ENCODE measurements at places on chromosomes 6 and 20.

DNA sequence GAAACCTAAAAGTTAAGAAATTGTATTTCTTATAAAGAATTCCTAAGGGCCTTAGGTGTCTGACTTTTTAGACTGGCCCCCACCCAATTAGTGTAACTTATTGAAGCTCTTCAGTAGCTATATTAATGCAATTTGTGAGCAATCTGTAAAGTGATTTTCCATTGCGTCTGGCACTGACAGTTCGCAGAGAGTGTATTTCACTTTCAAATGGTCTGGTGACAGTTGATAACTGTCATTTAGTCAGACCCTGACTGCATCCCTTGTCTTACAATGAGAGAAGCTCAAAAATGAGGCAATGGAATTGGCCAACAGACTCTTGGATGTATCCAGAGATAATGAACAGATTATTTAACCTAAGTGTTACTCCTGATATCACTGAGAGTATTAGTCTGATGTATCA, 351.8 kb downstream of the FRK start:
- no peak for DNase-seq
- H3K4me3 ChIP-seq = no peak overlapping the region
- no peaks in the 10 kb centered on the region for H3K27me3 ChIP-seq
- H3K27ac ChIP-seq = no peak overlapping the region

- no peak overlapping the region for H3K4me3 ChIP-seq
- no peak for DNase-seq
- H3K4me1 ChIP-seq = no peaks in the 10 kb centered on the region
These were observed 67.9 kb upstream of the GATA5 start for GRCh38 chr20:62543470-62544302.

DNA sequence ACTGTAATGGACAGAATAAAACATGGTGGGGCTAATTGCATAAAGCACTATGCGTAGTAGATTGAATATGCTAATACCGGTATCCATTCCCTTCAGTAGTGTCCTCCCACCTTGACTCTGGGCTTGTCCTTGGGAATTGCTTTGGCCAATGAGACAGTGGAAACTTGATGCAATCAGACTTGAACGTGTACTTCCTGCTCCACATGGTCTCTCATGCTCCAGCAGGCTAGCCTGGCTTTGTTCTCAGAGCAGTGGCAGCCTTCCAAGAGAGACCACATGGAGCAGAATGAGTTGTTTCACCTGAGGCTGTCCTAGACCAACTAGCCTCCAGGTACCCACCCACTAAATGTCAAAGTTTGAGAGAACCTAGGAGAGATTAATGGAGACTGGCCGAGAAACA, 37.0 kb upstream of the BTBD3 start:
- H3K36me3 ChIP-seq = no peaks in the 10 kb centered on the region
- H3K27ac ChIP-seq = no peak overlapping the region
- H3K4me1 ChIP-seq = no peaks in the 10 kb centered on the region
- H3K4me3 ChIP-seq = no peak overlapping the region
- DNase-seq = no peak

GRCh38 chr6:131781687-131782086, 26.1 kb upstream of the ENPP1 start:
- H3K4me3 ChIP-seq = no peak overlapping the region
- H3K4me1 ChIP-seq = no peaks in the 10 kb centered on the region
- no peaks in the 10 kb centered on the region for H3K36me3 ChIP-seq
- H3K27me3 ChIP-seq = no peaks in the 10 kb centered on the region
- H3K27ac ChIP-seq = no peak overlapping the region

DNA sequence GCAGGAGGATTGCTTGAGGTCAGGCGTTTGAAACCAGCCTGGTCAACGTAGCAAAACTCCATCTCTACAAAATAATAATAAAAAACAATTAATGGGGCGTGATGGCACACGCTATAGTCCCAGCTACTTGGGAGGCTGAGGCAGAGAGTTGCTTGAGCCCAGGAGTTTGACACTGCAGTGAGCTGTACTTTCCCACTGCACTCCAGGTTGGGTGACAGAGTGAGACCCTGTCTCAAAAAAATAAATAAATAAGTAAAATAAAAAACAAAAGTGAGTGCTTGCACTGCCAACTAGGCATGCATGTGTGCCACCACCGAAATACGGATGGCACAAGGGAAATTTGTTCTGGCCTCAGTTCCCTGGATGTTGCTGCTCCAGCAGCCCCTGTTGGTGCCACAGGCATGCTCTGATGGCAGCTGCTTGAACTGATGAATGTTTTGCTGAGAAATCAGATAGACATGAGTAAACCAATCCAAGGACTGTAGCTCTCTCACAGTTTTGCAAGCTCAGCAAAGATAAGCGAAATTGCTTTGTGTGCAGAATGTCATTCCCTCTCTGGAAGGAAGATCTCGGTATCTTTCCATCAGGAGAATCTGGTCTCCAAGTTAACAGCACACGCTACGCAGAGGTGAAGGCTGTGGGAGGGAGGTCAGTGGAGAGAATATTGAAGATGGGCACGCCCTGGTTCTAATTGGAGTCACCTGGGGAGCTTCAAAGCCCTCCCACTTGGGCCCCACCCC, 188.0 kb upstream of the SLC24A3 start:
- H3K27ac ChIP-seq = no peak overlapping the region
- no peaks in the 10 kb centered on the region for H3K4me1 ChIP-seq
- DNase-seq = no peak
- H3K36me3 ChIP-seq = no peaks in the 10 kb centered on the region
- no peaks in the 10 kb centered on the region for H3K27me3 ChIP-seq

DNA sequence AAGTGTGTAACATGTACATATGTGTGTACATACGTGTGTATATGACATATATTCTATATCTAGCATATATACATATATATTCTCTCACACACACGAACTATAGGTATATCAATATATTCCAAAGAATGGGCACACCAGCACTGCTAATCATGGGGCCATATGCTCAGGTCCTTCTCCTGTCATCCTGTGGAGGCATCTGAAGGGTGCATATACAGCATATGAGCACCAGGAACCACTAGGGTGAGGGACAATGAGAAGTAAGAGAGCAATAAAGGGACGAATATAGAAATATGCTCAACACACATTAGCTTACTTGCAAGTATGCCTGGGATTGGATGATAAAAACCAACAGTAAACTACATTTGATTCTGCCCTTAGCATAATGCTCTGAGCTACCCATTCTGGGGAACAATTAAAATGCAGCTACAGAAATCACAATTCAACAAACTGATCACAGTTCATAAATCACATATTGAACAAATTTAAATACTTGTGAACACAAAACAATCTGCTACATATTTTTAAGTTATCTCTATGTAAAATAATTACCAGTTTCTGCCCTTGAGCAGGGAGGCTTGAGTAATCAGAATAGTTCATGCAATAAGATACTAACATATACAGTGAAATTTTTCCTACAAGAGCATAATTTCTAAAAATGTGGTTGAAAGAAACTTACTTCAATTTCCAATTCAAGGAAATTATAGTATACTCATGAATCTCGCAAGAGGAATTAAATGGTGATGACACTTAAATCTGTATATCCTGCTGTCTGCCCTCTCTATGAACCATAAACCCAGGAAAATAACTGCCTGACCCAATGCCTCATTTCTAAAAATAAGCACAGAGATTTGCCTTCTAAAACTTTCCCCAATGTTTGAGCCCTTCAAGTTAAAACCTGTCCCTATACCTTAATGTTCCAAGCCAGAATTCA, 272.2 kb upstream of the THEMIS start:
- no peaks in the 10 kb centered on the region for H3K4me1 ChIP-seq
- no peak overlapping the region for H3K4me3 ChIP-seq
- DNase-seq = no peak
- no peak overlapping the region for H3K27ac ChIP-seq
- no peaks in the 10 kb centered on the region for H3K27me3 ChIP-seq

GRCh38 chr6:143059663-143060353, 881 bp upstream of the AIG1 start:
- peak overlapping the region; percentile 89 for H3K27ac ChIP-seq
- no peaks in the 10 kb centered on the region for H3K36me3 ChIP-seq
- H3K27me3 ChIP-seq = no peaks in the 10 kb centered on the region
- no peaks in the 10 kb centered on the region for H3K4me1 ChIP-seq

GRCh38 chr6:9851541-9852380, 563.1 kb downstream of the TFAP2A start:
- no peak overlapping the region for H3K4me3 ChIP-seq
- no peak overlapping the region for H3K27ac ChIP-seq
- no peaks in the 10 kb centered on the region for H3K36me3 ChIP-seq
- DNase-seq = no peak

DNA sequence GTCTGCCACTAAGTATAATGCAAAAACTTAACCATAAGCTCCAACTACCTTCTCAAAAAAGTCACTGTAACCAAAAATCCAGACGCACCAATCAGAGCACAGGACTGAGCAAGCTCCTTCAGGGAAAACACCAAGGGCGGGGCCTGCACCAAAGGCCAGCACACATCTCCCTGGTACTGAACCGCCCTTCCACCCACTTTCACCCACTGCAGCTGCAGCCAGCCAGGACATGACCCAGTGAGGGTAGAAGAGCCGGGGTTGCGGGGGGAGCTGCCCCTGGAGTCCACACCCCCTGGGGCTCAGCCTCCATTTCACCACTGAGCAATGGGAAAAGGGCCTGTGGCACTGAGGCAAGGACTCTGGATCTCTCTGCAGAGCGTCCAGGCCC, 54.3 kb downstream of the TAF4 start:
- H3K36me3 ChIP-seq = peaks cover 6% of the 10 kb centered on the region
- H3K27ac ChIP-seq = no peak overlapping the region
- no peaks in the 10 kb centered on the region for H3K27me3 ChIP-seq
- no peak overlapping the region for H3K4me3 ChIP-seq
- H3K4me1 ChIP-seq = no peaks in the 10 kb centered on the region

- H3K27me3 ChIP-seq = no peaks in the 10 kb centered on the region
- no peak overlapping the region for H3K27ac ChIP-seq
- no peak for DNase-seq
- no peaks in the 10 kb centered on the region for H3K36me3 ChIP-seq
These were observed 294.2 kb upstream of the RSPO3 start for GRCh38 chr6:126824226-126824625.

DNA sequence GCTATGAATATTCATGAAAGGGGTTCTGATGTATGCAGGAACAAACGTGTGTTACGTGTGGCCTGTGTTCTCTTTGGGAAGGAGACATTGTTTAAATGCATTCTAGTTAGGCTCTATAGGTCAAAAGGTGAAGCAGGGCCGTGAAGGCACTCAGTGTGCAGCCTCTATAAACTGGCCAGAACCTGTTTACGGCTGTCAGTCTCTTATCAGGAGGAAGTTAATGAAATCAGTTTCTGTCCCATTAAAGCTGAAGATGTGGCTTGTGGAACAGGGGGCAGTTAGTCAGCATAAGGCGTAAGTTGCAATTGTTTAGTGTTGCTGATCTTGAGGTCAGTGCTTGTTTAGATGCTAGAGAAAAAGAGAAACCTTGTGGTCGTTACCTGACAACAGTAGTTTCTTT, 111.5 kb upstream of the KCNG1 start:
- DNase-seq = no peak
- H3K27me3 ChIP-seq = no peaks in the 10 kb centered on the region
- no peak overlapping the region for H3K27ac ChIP-seq
- no peak overlapping the region for H3K4me3 ChIP-seq

DNA sequence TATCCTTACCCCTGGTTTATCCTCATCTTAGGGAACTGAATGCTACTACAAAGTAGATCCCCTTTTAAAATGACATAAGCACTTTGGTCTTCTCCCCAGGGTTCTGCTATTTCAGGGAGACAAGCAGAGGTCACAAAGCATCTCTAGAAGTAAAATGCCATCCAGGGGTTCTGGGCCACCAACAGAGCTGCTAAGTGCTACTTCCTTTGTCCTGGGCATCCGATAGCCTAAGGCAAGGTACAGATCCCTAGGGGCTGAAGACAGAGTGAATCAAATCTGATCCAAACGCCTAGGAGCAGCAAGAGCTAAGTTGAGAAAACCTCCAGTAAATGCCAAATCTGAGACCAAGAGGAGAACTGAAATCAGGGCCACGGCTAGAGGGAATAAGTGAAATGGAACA, 161.2 kb downstream of the PTPRT start:
- H3K27me3 ChIP-seq = no peaks in the 10 kb centered on the region
- no peaks in the 10 kb centered on the region for H3K36me3 ChIP-seq
- H3K4me1 ChIP-seq = no peaks in the 10 kb centered on the region
- no peak overlapping the region for H3K27ac ChIP-seq
- DNase-seq = no peak
- H3K4me3 ChIP-seq = no peak overlapping the region

DNA sequence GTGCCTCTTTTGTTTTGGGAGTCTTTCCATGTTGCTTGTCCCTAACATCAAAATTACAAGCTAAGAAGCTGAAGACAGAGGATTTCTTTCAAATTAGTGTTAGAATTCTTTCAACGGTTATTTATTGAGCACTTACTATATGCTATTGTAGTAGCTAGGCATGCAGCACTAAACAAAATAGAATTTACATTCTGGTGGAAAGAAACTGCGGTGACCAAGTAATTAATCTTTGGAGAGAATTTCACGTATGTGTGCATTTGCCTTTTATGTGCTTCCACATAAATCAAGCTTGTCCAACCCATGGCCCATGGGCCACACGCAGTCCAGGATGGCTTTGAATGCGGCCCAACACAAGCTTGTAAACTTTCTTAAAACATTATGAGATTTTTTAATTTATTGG, 33.0 kb upstream of the DUSP22 start:
- H3K36me3 ChIP-seq = no peaks in the 10 kb centered on the region
- no peak for DNase-seq
- H3K4me1 ChIP-seq = no peaks in the 10 kb centered on the region
- H3K4me3 ChIP-seq = no peak overlapping the region

- H3K4me3 ChIP-seq = peak overlapping the region; percentile 73
- DNase-seq = peak; percentile 57
- H3K27me3 ChIP-seq = no peaks in the 10 kb centered on the region
- peak overlapping the region; percentile 92 for H3K27ac ChIP-seq
- H3K4me1 ChIP-seq = peaks cover 15% of the 10 kb centered on the region
- H3K36me3 ChIP-seq = peaks cover 14% of the 10 kb centered on the region
These were observed 2.3 kb downstream of the TUBB start for GRCh38 chr6:30722280-30723112.

- H3K36me3 ChIP-seq = no peaks in the 10 kb centered on the region
- no peaks in the 10 kb centered on the region for H3K27me3 ChIP-seq
- H3K4me3 ChIP-seq = no peak overlapping the region
These were observed 348.7 kb downstream of the CD83 start for GRCh38 chr6:14466278-14466677.

Data from fibroblast of lung (primary cell).